ENCODE measurements at places on chromosomes 4 and X.

DNA sequence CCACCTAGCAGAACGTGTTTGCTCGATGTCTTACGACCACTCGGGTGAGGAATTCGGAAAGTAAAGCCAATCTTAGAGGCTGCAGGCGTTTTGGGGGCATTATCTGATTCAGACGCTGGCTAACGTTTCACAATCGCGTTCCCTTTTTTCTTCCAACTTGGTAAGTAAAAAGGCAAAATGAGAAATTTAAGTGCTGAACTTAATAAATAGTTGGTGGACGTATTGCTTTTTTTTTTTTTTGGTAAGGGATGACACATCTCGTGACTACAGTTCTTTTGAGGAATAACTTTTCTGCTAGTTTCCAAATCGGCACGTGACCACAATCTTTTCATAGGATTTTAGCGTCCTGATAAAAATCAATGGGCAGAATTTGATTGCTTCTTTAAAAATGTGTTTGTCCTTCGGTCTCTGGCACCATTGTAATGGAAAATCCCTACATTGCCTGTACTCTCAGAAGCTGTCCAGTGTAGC, 848 bp downstream of the RAB9A start:
- DNase-seq, result no peak

DNA sequence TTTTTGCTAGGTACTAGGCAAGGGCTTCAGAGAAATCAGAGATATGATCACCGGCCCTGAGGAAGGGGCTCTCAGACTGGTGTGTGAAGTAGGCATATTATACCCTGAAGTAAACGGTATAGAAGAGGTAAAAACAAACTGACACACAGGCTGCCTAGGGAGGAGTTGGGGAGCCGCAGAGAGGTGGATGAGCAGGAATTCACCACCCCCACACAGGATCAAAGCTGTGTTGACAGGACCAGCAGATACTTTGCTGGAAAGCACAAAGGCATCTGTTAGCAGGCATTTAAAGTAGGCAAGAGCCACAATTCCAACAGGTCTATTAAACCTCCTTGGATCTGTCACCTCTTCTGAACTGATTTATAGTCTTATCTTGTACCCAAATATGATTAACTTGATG, 71.8 kb upstream of the GPR34 start:
- no peak for DNase-seq

GRCh38 chr4:15753786-15754185, 24.3 kb upstream of the CD38 start:
- DNase-seq, result no peak

- DNase-seq, result no peak
These were observed 15.7 kb downstream of the FOXR2 start for GRCh38 chrX:55638933-55639332.

DNA sequence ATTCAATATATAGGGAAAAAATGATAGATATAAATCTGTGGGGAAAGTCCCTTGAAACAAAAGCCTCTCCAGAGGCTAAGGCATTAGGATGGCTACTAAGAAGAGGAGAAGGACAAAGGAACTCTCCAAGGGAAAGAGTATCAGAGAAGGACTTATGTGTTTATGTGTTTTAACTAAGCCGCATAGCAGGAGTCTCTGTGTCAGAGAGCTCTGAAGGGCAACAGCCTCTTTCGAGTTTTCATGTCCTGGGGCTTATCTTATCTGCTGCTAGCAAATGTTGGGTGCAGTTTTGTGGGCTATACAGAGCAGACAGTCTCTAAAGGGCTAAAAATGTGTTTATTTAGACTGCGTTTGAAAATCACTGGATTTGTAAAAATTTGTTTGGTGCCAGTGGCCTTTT, 1145.6 kb upstream of the DIAPH2 start:
- no peak for DNase-seq

- DNase-seq, result no peak
These were observed 245.1 kb upstream of the ETNPPL start for GRCh38 chr4:109007976-109008375.

GRCh38 chr4:38891051-38891983, 23.7 kb downstream of the FAM114A1 start:
- DNase-seq, result no peak

- no peak for DNase-seq
These were observed 42.0 kb upstream of the MAPK10 start for GRCh38 chr4:86401826-86402225.

DNA sequence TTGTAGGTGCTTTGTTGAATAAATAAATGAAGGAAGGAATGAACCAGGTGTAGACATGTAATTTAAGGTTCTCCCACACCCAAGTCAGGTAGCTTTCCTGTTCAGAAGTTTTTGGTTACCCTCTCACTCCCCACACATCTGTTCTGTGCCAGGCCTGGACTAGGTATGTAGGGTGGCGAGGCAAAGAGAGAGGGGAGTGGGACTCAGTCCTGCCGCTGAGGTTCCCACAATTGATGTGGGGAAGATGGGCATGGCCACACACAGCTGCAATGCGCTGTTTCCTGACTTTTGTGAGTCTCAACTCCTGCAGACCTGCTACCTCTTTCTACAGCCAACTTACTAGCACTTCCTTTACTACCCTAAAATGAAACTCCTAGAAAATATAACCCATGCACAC, 88.9 kb downstream of the RTL5 start:
- no peak for DNase-seq

DNA sequence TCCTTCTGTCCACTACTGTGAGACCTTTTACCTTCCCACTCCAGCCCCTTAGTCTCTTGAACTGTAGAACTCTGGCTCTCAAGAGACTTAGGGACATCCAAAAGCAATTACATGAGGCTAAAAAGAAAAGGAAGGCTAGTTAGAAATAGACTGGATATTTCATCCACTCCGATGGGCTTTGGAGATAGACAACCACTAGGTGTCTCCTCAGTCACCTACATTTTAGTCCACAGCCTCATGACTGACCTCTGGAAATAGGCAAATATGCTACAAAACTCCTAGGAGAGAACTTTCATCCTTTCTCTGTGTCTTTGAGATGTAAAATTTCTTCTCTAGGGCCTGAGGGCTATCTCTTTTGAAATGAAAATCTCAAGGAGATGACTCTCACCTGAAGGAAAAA, 45.1 kb upstream of the LAMP2 start:
- no peak for DNase-seq

DNA sequence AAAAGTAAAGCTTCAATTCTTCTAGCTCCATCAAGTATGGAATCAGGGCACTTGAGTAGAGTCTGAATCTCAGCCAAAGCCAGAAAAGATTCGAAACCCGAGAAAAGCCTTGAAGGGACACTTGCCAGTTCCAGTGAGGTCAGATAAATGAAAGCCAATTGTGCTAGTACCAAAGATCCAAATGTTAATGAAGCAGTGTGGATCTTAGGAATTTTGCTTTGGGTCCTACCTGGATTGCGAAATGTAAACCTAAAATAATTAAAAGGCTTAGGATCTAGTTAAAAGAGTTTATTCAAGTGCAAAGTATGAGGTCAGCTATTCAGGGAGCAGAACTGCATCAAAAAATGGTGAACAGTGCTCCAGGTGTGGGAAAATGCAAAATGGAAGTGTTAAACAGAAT, 552.6 kb downstream of the NAP1L3 start:
- no peak for DNase-seq

DNA sequence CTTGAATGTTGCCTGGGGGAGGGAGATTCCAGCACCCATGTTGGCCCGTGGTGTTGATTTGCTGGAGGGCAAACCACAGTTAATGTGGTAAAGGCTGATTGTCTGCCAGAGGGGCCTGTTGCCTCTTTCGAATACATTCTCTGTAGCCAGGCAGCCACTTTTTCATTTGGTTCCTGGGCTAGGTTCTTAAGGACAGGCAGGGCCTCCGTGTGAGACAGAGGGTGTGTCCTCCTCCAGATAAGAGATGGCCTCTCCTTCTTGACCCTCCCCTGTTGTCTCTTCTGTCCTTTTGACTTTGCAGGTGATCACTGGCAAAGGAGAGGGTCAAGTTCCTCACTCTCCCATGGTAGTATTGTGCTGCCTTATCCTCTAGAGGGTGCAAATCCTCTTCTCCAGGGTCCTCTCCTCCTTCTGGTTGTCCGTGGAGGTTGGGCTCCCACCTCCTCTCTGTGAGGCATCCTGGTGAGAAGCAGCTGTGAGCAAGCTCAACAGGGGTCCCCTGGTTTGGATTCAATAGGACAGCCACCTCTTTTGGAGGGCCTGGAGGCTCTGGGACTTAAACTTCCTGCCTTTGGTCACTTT, 44.9 kb downstream of the ZNF182 start:
- no peak for DNase-seq

DNA sequence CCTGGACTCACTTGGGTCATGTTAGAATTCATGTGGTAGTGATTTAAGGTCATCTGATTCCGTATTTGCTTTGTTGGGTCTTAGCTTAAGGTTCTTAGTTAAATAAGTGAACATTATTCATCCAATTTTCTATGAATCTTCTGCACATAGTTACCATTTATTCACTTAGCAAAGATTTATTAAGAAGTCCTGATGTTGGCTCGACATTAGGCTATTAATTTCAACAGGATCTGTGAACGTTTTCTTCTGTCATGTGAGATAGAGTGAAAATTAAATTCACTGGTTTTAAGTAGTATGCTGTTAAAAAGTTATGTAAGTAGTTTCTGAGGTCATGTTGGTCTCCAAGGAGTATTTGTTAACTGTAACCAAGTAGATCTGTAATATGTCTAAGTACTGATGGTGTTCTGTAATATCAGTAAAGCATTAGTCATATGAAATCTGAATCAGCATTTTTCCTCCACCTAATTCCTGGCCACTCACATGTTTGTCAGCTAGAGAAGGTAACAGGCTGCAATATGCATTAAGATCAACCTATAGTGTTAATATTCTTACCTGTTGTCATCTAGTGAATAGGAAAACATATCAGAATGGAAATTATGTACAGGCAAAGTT, 155.6 kb downstream of the PCDH7 start:
- DNase-seq, result no peak

DNA sequence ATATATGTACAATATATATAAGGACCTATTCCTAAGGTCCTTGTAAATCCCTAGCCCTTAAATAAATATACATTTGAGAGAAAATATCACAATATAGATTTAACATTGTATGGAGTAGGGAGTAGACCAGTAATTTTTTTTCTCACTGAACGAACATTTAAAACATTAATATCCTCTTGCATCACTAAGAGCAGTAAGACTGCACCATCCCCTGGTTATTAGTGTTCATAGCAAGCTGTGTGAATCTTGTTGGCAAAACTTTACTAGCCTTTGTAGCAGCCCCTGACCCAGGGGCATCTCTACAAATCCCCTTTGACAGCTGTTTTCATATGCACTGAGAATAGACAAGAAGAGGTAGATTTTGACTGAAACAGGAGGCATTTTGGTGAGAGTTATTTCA, 146.5 kb downstream of the IL1RAPL2 start:
- DNase-seq, result no peak

GRCh38 chr4:94678896-94679295, 78.9 kb upstream of the BMPR1B start:
- DNase-seq, result no peak

DNA sequence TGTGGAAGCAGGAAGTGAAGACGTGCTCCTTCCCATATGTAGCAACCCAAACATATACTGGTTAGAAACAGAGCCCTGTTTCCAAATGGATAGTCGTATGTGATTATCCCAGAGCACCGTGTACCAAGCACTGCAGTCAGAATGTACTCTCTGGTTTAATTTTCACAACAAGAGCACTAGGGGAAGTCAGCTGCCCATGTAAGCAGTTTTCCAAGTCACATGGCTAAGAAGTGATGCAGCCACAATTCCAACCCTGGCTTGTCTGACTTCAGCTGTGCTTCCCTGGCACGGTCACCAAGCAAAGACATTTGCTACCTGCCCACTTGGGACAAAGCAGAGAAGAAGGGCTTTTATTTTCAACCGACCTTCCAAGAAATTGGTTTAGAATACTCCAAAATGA, 28.2 kb upstream of the CEP135 start:
- no peak for DNase-seq

DNA sequence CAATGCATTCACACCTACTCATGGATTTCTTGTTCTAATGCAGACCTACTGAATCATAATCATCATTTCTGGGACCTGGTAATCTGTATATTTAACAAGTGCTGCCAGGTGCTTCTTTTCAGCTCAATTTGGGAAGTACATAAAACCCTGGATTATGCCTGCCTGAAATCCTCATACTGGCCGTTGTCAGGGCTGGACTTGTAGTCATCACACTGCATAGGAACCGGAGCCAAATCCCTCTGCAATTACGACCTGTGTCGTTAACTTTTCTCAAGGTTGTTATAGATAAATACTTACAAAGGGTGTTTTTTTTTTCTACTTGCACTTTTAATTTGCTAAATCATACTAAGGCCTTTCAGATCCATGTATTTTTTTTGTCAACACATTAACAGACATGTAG, 294.9 kb upstream of the PRPS2 start:
- DNase-seq, result no peak

DNA sequence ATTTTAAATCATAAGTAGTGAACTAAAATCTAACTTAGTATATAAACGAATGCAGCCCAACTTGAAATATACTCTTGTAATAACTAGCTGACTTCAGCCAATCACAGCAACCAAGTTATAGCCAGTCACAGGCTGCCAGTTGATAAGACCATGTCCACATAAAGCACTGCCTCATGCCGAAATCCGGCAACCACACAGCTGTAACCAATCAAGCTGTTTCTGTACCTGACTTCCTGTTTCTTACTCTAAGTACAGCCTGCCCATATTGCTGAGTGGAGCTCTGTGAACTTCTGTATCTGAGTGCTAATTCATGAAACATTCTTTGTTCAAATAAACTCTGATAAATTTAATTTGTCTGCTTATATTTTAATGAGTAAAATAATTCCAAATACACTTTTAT, 805.3 kb upstream of the EPHA5 start:
- no peak for DNase-seq

GRCh38 chr4:118226311-118227010, 126.3 kb downstream of the PRSS12 start:
- DNase-seq, result no peak

DNA sequence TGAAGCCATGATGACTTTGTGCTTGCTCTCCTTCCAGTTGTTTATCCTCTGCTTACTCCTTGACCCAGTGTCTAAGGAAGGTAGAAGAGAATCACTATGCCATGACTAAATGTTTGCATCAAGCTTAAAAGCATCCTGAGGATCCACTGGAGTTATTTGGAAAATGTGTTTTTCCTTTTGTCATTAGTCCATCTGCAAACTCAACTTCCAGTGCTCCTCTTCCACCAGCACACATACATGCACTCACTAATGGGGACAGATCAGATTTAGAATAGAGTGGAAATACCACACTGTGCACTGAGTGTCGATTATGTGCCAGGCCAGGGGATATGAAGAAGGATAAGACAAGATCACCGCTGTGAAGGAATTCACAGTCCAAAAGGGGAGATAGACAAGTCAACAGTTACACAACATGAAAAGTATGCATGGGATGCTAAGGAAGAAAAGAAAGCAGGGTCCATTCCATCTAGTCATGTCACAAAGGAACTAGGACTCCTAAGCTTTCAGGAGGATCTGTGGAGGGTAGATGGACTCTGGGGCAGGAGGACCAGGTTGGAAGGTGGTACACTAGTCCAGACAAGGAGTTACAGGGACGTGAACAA, 1.9 kb downstream of the OCIAD2 start:
- DNase-seq, result no peak
